ENCODE measurements at places on chromosomes 7 and 10.

GRCh38 chr10:116732573-116732972 is 9.8 kb downstream of the HSPA12A start:
- no peak for DNase-seq

DNA sequence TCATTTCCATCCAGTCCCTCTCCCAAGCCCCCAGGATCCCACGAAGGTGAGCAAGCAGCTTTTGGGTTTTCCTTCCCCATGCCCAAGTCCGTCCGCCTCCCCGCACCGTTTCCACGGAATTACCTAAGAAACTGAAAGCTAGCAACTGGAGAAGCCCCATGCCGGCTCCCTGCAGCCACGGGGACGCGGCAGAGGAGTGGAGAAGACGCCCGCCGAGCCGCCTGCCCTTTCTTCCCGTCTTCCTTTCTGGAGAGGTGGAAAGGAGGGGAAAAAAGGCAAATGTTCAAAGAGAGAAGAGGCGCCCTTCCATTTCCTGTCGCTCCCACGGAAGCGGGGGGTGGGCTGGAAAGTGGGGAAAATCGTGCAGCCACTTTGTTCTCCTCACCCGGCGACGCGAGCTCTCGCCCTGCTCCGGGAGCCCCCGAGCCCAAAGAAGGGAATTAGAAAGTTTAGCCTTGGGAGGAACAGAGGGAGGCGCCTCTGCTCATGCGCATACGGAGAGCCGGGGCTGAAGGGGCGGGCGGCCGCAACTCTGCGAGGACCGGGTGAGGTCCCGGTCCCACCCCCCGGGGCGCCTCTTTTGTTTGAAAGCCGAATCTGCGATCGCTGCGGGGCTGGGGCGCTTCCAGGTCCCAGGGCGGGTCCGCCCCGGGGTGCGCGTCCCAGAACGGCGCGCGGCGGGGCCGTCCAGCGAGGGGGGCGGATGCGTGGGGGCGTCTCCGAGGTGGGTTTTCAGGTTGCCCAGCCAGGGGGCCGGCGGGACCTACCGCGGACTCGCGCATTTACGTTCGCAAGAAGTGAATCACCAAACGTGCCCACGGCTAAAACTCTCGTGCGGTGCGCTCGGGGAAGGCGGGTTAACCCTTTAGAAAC is at the start of gene LAMB1:
LAMB1 (minus strand) TSS at position 436 of the 873 bp plus-strand sequence; CDS start at position 160, 276 bp downstream.
- DNase-seq = peak; percentile 34

DNA sequence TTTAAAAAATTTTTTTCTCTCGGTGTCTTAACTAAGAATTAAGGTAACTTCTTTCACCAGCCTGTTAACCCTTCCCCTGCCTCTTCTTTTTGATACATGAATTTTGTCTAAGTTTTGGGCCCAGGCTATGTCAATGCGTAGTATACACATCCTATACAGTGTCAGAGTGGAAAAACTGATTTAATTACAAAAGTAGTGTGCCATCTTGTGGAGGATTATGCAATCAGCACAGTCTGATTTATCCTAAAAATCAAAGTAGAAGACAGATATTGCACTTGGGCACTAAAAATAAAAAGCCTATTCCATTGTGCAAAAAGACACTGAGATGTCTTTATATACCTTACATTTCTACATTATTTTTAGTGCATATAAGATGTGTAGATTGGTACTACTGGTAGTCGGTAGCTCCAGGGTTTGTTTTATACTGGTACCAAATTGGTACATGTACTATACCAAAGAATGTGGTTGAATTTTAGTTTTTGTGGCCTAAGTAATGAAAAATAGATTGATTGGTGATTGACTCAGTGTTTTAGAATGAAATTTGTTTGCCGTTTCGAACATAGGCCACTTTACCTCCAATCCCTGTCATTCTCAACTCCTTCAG is 96.6 kb downstream of the MKLN1 start:
- DNase-seq = peak; percentile 11

DNA sequence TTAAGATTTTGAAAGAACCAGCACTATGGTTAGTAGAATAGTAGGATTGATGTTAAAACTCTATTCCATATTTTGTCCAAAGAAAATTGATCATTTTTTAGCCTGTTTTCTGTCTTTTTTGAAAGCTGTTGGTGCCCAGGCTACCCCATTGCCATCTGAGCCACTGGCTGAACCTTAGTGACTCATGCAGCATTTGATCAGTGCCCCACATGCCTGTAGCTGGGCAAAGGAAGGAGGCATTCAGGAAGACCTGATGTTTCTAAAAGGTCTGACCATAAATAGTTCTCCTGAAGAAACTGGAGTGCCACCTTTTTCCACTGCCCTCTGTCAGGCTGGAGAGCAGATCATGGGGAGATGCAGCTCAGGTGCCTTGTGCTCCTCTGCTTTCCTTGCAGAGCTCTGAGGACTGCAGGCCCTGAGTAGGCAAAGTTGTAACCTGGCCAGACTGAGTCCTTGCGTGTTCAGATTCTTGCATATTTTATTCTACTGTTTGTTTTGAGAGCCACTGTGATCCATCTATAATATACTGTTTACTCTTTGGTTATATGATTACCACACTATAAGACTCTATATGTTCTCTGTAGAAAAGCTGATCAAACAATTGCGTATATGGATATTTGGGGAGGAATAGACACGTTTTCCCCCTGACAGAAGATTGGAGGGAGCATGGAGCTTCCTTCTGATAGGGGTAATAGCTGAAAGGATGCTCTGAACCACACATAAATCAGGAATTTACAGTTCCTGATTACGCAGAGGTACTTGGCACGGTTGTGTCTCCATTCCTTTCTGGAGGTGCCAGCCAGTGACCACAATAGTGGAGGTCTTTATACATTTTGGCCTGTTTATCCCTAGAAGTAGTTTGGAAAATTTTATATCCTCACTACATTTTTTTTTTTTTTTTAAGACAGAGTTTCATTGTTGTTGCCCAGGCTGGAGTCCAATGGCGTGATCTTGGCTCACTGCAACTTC is 48.9 kb upstream of the GJD4 start:
- no peak for DNase-seq

DNA sequence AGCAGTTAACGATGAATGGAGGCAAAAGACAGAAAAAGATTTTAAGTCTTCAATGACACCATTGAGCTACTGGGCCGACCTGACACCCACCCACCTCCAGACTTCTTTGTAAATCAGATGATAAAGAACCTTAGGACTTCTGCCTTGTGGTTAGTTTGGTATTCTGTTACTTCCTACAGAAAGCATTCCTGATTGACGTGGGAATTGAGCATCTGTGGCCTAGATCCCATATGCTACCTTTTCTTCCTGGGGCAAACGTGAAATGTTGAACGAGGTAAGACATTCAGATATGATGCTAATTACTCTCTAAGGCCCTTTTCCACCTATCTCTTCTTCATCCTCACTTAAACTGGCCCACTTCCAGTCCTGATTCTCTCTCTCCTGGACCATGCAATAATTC is 10.2 kb downstream of the PRLHR start:
- DNase-seq = no peak

DNA sequence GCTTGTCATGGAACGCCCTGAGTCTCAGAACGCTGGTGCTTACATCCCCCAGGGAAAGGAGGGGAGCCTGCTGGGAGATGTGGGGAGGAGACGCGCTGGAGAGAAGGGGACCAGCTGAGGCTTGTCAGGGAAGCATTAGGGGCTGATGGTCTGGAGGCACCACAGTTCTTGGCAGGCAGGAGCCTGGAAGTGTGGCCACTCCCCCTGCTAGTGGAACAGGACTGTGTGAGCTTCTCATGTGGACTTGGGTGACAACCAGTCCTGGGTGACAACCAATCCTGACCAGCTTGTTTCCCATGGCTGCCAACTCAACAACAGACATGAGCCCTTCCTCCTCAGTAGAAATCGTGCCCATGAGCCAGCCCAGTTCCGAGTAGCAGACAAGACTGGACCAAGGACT is 87.8 kb downstream of the SPDYE5 start:
- DNase-seq = no peak

- DNase-seq = no peak
Measured at GRCh38 chr10:90461437-90462155, 396.2 kb downstream of the HTR7 start.

GRCh38 chr10:36533316-36533715 is 592.1 kb upstream of the ANKRD30A start:
- DNase-seq = no peak
